ENCODE measurements at places on chromosomes 2 and 18.

DNA sequence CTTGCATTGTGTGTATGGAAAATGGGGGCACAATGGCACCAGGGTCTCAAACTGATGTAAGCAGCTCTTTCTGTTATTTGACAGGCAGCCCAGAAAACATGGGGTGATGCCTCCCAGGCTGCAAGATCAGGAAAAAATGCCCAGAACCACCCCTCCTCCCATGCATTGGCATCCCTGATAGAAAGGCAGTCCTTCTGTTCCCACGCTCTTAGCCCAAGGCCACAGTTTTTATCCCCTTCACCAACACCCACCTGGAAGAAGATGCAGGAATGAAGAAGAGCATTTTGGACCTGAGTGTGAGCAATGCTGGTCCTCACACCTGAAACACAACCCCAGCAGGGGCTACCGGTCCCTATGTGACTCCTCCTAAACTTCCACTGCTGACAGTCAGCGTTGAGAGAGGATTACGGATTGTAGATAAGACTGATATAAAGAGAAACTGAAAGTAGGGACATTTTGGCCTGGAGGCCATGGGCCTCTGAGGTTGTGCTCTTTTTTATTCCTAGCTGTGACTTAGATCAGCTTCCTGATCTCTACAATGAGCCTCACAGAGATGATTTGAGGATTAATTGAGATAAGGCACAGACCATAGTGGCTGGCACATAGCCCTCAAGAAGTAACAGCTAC lies 386.0 kb upstream of the ATP5MC3 start:
- no peak for DNase-seq

DNA sequence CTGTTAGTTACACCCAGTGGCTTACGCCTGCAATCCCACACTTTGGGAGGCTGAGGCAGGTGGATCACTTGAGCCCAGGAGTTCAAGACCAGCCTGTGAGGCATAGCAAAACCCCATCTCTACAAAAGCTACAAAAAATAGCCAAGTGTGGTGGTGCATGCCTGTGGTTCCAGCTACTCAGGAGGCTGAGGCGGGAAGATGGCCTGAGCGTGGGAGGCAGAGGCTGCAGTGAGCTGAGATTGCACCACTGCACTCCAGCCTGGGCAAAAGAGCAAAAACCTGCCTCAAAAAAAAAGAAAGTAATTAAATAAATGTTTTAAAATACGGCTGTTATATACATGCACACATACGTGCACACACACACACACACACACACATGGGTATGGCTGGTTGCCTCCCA lies 194.8 kb downstream of the HDAC4 start:
- no peak for DNase-seq

GRCh38 chr2:64635976-64636911 lies 17.5 kb downstream of the SERTAD2 start:
- DNase-seq: no peak

- no peak for DNase-seq
These were observed 48.7 kb upstream of the FAHD2A start for GRCh38 chr2:95353613-95354468.

GRCh38 chr2:66509326-66509811 lies 74.4 kb downstream of the MEIS1 start:
- no peak for DNase-seq

GRCh38 chr2:85522090-85522647 lies 16.8 kb upstream of the MAT2A start:
- no peak for DNase-seq

GRCh38 chr2:53442783-53443182 lies 324.8 kb upstream of the CHAC2 start:
- DNase-seq: no peak

DNA sequence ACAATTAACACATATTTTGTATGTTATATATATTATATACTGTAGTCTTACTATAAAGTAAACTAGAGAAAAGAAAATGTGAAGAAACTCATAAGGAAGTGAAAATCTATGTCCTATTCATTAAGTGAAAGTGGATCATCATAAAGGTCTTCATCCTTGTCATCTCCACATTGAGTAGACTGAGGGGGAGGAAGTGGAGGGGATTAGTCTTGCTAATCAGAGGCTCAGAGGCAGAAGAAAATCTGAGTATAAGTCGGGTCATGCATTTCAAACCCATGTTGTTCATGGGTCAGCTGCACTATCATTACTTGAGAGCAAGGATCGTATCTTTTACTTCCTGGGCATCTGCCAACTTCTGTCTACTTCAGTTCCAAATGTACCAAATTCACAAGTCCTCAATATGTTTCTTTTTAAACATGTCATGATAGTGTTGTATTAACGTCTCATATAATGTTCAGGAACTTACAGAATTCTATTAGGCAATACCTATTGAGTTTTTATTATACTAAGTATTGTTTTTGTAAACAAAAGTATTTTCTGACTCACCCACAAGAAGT lies 208.9 kb upstream of the BOD1L2 start:
- no peak for DNase-seq

GRCh38 chr2:28452534-28453081 lies 43.3 kb upstream of the PLB1 start:
- peak; percentile 93 for DNase-seq

GRCh38 chr2:16604236-16604635 lies 61.4 kb downstream of the CYRIA start:
- no peak for DNase-seq

DNA sequence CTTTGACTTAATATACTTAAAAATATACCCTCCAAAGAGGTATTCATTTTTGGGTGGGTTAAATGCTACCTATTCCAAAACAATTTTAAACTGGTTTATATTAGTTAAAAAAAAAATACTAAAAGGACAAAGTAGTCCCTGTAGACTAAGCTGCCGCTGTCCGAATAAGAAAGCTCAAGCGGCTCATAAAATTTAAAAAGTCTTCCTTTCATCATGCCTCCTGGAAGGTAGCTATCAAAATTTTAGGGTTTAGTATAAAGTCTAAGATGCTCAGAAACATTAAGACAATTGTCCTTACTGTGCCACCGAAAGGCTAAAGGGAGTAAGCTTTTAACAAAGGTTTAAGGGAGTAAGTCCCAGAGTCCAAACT lies 440 bp upstream of the UGGT1 start:
- DNase-seq: no peak

- no peak for DNase-seq
These were observed 2.8 kb downstream of the MAPK4 start for GRCh38 chr18:50562686-50563085.

DNA sequence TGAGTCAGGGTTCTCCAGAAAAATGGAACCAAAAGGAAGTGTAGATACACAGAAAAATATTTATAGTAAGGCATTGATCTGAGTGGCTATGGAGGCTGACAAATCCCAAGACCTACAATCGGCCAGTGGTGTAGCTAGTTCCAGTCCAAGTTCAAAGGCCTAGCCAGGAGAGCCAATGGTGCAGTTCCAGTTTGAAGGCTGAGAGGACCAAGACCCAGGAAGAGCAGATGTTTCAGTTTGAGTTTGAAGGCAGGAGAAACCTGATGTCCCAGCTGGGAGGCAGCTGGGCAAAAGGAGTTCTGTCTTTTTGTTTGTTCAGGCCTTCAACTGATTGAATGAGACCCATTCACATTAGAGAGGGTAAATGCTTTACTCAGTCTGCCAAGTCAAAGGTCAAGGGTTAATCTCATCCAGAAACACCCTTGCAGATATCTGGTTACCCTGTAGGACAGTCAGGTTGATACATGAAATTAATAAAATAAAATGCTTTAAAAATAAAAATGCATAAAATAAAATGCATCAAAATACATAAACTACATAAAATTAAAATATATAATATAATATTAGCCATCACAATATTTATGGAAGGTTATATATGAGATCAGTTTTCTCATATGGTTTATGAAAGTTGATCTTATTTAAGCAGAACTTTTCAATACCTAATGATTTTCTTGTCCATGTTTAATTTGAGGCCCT lies 38.7 kb downstream of the KCNE4 start:
- no peak for DNase-seq

- no peak for DNase-seq
These were observed 243.6 kb upstream of the EPAS1 start for GRCh38 chr2:46053564-46053963.

DNA sequence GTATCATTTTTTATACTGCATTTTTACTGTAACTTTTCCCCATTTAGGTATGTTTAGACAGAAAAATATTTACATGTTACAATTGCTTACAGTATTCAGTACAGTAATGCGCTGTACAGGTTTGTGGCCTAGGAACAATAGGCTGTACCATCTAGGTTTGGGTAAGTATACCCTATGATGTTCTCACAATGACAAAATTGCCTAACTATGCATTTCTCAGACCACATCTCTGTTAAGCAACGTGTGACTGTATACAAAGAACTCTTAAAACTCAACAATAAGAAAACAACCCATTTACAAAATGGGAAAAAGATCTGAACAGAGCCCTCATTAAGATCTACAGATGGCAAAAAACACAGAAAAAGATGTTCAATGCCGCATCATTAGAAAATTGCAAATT lies 29.4 kb downstream of the FAM210A start:
- no peak for DNase-seq

DNA sequence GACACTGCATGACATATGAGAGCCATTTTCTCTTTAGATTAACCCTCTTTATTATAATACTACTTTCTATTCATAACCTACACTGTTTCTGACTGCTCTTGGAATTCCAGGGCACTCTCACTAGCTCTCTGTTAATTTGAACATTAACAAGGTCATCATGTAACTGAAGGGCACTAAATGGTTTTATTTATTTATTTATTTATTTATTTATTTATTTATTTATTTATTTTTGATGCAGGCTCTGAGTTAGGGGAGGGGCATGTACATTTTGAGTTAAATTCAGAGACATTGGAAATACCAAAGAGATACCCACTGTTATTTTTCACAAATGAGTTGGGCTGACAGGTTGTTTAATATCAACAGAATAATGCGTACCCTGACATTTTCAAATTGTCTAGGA lies 1038.7 kb upstream of the NRXN1 start:
- DNase-seq: no peak

- DNase-seq: no peak
These were observed 52.5 kb upstream of the GPR17 start for GRCh38 chr2:127593228-127594115.

- no peak for DNase-seq
These were observed 93.9 kb downstream of the KLF7 start for GRCh38 chr2:207071820-207072219.

DNA sequence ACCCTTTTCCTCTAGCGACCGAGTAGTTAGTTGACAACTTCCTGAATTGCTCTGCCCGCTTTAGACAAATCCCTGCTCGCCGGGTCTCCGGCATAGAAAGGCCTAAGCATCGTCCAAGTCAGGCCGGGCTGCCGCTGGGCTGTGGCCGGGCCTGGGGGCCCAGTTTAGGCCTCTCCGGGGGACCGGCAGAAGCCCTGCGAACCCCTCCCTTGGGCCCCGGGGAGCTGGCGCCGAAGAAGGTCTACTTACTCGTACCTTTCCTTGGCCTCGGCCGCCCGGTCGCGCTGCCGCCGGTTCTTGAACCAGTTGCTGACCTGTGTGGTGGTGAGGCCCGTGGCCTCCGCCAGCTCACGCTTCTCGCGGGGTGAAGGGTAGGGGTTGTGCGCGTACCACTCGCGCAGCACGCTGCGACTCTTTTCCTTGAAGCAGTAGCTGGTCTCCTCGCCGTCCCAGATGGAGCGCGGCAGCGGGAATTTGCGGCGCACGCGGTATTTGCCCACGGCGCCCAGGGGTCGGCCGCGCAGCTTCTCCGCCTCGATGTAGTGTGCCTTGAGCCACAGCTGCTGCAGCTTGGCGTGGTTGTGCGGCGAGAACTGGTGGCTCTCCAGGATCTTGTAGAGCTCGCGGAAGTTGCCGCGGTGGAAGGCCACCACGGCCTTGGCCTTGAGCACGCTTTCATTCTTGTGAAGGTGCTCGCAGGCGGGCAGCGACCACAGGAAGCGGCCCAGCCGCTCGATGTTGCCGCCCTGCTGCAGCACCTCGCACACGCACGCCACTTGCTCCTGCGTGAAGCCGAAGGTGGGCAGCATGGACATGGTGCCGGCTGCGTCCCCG lies 739 bp downstream of the SIX2 start:
- no peak for DNase-seq

- no peak for DNase-seq
These were observed 161.7 kb upstream of the ZNF236 start for GRCh38 chr18:76660571-76661192.
